ENCODE measurements at places on chromosomes 16 and 17.

DNA sequence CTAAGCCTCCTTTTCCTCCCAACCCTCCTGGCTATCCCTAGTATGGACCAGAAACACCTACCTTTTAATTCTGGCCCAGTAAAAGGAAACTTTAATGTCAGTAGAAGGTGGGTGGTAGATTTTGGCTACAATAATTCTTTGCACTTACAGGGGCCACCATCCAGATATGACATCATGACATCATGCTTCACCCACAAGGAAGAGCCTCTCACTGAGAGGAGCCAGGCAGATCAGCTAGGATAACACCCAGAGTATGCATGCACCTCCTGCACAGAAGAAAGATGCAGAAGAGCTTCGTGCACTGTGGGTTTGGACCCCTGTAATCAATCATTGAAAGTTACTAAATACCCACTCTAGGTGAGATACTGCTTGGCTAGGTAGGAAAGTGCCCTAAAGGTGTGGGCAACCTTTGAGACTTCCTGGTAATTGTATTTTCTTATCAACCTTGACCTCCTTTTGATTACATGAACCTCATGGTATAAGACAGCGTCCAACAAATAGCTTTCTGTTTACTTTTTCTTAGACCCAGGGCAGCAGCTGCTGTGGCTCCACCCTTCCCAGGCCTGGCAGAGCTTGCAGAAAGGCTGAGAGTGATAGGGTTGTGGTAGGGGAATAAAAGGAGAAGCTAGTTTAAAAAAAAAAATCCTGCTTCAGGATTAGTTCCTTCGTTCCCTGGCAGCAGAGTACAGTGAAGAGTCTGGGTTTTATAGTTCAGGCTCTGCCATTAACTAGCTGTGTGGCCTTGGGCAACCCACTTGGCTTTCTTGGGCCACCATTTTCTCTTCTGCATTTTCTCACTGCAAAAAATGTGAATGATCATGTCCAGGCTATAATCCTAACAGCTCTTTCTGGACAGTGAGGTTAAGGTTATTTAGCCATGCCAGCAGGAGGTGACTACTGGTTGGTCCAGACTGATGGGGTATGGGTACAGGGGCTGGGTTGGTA lies 6.2 kb downstream of the MAP3K14 start:
- no peak for DNase-seq

DNA sequence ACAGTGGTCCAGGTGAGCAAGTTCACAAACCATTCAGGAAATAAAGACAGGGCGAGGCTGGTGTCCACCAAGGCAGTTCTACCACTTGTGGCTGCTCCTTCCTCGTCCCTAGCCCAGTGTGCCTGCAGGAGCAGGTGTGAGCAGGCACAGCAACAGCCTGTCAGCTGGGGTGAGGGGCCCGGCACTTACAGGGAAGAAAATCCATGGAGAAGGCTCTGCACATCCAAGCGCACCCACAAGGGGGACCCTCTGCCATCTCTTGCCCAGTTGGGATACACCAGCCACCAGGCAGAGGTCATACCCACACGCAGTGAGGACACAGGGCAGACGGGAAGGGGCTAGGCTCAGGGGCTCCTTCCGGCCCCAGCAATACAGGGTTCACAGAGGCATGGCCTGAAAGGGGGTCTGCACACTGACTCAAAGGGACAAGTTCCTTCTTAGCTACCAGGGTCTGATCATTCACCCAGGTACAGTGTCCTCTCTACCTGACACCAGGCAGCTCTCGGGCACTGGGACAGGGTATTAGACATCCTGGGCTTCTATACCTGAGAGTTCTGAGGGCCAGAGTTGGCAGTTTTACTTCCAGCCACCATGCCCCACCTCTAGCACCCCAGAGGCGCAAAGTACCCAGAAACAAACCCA lies 27.0 kb downstream of the CDIP1 start:
- DNase-seq: peak; percentile 74

- DNase-seq: no peak
Measured at GRCh38 chr17:50203086-50203485, 1.7 kb upstream of the COL1A1 start.

DNA sequence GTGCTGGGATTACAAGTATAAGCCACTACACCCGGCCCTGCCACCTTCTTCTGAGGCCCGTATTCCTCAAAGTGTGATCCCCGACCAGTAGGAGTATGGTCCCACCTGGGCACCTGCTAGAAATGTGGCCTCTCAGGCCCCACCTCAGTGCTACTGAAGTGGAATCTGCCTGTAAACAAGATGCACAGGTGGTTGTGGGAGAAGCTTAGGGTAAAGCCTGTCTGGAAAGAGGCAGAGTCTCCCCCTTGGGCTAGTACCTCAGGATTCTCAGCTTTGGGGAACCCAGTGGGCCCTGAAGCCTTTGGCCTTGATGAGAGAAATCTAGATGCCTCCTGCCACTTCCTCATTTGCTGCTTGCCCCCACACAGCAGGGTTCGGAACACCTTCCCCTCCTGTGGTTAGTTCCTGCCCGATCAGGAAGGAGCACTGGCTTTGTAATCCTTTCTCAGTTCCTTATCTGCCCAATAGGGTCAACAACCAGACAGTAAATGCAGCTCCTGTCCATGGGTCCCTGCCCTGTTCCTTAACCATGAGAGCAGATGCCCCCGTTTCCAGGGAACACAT lies 25.2 kb downstream of the TK2 start:
- DNase-seq: no peak

- DNase-seq: no peak
Measured at GRCh38 chr16:17845031-17845430, 374.3 kb upstream of the XYLT1 start.

GRCh38 chr17:65584604-65585521 lies 23.4 kb upstream of the AXIN2 start:
- peak; percentile 27 for DNase-seq

DNA sequence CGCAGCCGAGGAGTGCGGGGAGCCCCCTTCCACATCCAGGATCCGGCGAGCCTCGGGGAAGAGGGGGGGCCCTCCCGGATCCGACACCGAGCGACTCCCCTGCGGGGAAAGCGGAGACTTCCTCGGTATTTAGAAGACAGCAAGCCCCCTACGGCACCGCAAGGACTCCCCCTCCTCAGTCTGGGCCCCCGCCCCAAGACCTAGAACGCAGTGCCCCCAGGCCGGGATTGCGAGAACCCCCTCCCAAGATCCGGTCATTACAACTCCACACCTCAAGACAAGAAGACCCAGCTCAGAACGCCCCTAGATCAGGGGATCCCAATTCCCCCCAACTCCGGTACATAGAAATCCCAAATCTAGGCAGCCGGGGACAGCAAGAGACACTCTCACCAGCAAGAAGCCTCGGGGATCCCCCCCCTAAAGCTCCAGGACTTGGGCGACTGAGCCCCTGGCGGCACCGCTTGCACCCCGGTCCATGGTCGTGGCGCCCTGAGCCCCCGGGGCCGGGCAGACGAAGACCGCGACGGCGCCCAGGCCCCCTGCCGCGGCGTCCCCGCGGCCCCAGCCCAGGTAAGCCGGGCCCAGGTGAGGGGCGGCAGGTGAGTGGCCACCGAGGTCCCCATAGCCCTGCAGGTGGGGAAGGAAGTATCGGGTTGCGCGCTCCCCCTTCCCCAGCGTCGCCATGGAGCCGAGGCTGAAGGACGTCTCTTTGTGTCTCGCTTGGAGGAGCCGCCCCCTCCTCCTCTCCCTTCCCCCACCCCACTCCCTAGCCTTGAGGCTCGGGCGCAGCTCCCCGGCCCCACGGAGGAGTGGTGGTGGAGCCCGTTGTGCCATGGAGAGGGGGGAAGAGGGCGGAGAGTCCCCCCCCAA lies 641 bp downstream of the SBK1 start:
- DNase-seq: peak; percentile 87

DNA sequence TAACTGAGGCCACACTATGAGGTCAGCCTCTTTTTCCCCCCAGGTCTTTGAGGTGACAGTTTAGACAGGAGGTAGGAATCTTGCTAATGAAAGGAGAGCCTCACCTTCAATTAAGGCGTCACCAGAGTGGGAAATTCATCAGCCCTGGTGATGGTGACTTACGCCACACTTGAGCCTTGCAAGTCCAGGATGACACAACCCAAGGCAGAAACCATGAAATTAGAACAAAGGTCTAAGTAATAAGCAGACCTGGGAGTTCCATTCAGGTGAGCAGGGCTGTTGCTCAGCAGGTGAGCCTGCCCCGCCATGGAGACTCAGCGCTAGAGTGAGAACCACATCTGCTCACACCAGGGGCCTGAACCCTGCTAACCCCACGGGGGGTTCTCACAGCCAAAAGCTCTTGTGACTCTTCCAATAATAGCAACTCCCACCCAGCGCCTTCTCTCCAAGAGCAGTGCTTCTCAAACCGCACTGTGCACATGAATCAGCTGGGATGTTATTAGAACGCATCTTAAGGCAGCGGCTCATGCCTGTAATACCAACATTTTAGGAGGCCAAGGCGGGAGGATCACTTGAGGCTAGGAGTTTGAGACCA lies 28.7 kb upstream of the KIFC3 start:
- no peak for DNase-seq

GRCh38 chr17:57562184-57562698 lies 182.9 kb downstream of the CCDC182 start:
- peak; percentile 48 for DNase-seq

GRCh38 chr16:57143149-57143921 lies 42.5 kb downstream of the PSME3IP1 start:
- DNase-seq: no peak
